Activated CD8-positive, alpha-beta T cell treated with anti-CD3 and anti-CD28 coated beads, Interleukin-2, amount 10 ng/mL, durations not matched to agents 7 days and 5 days (primary cell): ENCODE measurements at places on chromosomes 1 and 21. TPM values are rescaled to one million over a fixed set of nuclear protein-coding genes. Genes with fewer than 3 reads are reported as not detected.
A peak's percentile ranks its signal among the peaks of the same experiment; 100 is the strongest.

DNA sequence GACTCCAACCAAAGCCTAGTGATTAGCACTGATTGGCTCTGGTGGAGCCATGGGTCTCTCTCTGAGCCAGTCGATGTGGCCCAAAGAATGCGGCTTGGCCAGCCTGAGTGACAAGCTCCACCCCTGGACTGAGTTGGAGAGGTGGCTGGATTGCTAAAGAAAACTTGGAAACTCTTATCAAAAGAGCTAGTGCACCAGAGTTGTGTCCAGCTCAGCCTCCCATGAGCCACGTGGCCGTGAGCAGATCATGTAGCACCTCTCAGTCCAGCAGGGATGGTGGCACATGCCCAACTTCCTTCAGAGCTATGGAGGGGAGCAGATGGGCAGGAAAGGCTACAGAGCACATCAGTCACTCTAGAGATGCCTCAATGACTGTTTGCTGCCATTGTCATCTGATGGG lies 142.8 kb upstream of the VAMP3 start:
- no peaks in the 10 kb centered on the region for H3K36me3 ChIP-seq
- H3K27ac ChIP-seq: no peak overlapping the region
- peaks cover 2% of the 10 kb centered on the region for H3K27me3 ChIP-seq

- H3K36me3 ChIP-seq: no peaks in the 10 kb centered on the region
- H3K27ac ChIP-seq: no peak overlapping the region
- DNase-seq: peak; percentile 67
- no peak overlapping the region for H3K4me3 ChIP-seq
- no peaks in the 10 kb centered on the region for H3K4me1 ChIP-seq
- peaks cover 18% of the 10 kb centered on the region for H3K27me3 ChIP-seq
These were observed 68.7 kb upstream of the LRIF1 start for GRCh38 chr1:111032295-111032897.

DNA sequence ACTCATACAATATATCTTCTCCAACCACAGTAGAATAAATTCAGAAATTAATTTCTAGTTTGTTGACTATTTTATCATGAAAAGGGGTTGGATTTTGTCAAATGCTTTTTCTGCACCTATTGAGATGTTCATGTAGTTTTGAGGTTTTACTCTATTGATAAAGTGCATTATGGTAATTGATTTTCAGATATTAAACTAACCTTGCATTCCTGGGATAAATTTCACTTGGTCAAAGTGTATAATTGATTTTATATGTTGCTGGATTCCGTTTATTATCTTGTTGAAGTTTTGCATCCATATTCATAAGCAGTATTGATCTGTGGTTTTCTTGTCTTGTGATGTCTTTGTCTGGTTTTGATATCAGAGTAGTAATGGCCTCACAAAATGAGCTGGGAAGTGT lies 34.4 kb upstream of the HYI start:
- peaks cover 2% of the 10 kb centered on the region for H3K27me3 ChIP-seq
- no peaks in the 10 kb centered on the region for H3K4me1 ChIP-seq
- no peak overlapping the region for H3K27ac ChIP-seq
- H3K36me3 ChIP-seq: no peaks in the 10 kb centered on the region
- no peak overlapping the region for H3K4me3 ChIP-seq
- no peak for DNase-seq

DNA sequence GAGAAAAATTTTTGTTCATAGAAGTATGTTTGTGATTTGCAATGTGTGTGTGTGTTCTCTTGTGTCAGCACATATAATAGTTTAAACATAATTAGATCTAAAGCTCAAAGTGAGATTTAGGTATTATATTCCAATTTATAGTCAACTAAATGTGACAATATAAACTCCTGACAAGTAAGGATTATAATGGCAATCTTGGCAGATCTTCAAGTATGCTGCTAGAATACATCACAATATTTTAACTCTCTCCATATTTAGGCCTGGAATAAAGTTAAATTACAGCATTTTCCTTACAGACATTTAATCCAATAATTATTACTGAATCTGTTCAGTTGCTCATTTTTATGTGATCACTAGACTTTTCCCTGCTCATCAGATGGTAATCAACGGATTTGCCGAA lies 65.8 kb downstream of the LYPLAL1 start:
- no peaks in the 10 kb centered on the region for H3K27me3 ChIP-seq
- H3K4me3 ChIP-seq: no peak overlapping the region
- H3K27ac ChIP-seq: no peak overlapping the region
- H3K36me3 ChIP-seq: no peaks in the 10 kb centered on the region

DNA sequence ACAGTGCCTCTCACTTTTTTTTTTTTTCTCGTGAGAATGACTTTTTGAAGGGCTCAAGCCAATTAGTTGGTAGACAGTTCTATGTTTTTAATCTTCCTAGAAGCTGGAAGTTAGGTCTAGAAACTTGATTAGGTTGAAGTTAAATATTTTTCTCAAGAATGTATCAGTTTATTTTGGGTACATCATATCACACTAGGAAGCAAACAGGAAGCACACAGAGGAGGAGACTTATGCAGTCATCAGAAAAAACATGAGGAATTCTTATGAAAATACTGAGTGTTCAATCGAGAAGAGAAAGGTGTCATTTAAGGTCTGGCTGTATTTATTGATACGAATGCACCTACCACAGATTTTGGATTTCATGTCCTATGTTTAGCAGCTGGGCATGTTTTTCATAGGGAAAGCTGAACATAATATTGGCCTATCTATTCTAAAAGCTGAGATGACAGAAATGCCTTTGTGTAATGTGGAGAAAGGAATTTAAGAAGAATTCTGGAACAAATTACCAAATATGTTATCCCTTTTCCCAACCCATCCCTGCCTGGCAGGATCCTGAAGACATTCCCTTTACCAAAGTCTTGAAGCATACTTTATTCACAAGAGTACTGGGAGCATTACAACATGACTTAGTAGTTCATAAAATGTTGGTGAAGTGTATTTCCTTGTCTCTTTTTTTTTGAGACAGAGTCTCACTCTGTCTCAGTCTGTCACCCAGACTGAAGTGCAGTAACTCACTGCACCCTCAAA lies 17.5 kb upstream of the ZFP69B start:
- H3K4me3 ChIP-seq: no peak overlapping the region
- H3K36me3 ChIP-seq: peaks cover 7% of the 10 kb centered on the region
- no peaks in the 10 kb centered on the region for H3K27me3 ChIP-seq
- no peak for DNase-seq
- H3K4me1 ChIP-seq: no peaks in the 10 kb centered on the region

- no peak overlapping the region for H3K27ac ChIP-seq
- peaks cover 8% of the 10 kb centered on the region for H3K4me1 ChIP-seq
- no peaks in the 10 kb centered on the region for H3K36me3 ChIP-seq
- H3K4me3 ChIP-seq: no peak overlapping the region
These were observed 43.2 kb downstream of the KIF26B start for GRCh38 chr1:245197911-245198379.

DNA sequence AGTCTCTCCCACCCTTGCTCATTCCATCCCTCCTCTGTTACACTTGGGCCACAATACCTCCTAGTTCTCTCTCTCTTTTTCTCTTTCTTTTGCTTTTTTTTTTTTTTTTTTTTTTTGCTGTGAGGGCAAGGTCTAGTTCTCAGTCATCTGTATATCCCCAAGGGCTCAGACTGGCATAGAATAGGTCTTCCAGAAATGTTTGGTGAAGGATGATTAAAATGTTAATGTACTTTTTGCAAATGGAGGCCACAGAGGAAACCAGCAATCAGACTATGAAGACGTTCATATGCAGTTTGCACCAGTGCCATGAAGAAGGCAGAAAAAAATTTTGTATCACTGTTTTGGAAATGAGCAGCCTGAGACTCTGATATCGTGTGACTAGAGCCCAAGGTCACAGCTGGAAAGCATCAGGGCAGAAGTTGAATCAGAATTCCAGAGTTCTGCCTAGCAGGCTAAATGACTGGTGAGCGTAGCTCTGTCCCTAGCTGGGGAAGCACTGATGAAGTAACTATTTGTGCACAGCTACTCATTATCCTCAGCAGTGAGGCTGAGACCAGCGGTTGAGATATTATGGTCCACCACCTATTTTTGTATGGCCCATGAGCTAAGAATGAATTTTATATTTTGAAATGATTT lies 186.5 kb downstream of the TGFBR3 start:
- H3K36me3 ChIP-seq: peaks cover 17% of the 10 kb centered on the region
- no peak for DNase-seq
- H3K27me3 ChIP-seq: peaks cover 2% of the 10 kb centered on the region
- no peak overlapping the region for H3K4me3 ChIP-seq

DNA sequence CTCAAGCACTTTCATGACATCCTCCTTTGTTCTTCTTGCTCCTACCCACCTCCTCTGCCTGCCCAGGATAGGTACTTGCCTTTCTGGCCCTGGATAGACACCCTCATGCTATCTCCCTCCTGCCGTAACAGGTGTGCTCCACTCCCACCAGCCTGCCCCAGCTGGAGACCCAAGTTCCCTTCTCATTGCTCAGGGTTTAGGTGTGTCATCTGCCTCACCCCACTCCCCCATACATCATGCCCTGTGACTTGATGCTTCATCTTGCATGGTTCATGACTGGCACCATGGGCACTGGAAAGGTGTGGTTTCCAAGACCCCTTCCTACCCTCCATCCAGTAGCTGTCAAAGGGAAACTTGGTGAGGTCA lies 5.9 kb downstream of the RHEX start:
- no peaks in the 10 kb centered on the region for H3K36me3 ChIP-seq
- no peak overlapping the region for H3K4me3 ChIP-seq
- peaks cover 23% of the 10 kb centered on the region for H3K27me3 ChIP-seq
- DNase-seq: no peak
- H3K4me1 ChIP-seq: no peaks in the 10 kb centered on the region

GRCh38 chr1:207972337-207972736 lies 61.4 kb upstream of the CD34 start:
- no peaks in the 10 kb centered on the region for H3K36me3 ChIP-seq
- no peak overlapping the region for H3K4me3 ChIP-seq
- no peak overlapping the region for H3K27ac ChIP-seq
- no peaks in the 10 kb centered on the region for H3K4me1 ChIP-seq
- no peak for DNase-seq
- peaks cover 34% of the 10 kb centered on the region for H3K27me3 ChIP-seq

DNA sequence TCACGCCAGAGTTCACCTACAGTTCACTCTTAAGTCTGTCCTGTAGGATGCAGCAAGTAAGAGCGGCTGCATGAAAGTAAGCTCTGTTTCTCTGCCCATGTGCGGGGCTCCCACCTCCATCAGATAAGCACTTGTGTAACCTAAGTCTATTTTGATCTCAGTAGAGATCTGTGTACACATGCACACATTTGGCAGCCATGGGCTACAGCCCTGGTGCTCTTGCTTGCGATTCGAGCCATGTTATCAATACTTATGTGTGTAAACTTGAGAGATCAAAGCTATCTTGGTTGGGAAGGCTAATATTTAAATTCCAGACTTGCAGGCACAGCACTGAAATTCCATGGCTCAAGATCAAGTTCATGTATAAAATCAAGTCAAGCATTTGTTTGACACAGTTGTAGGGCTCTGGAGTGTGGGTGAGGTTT lies 244.7 kb upstream of the FGGY start:
- H3K4me3 ChIP-seq: no peak overlapping the region
- peaks cover 12% of the 10 kb centered on the region for H3K4me1 ChIP-seq
- no peaks in the 10 kb centered on the region for H3K27me3 ChIP-seq
- H3K27ac ChIP-seq: no peak overlapping the region
- H3K36me3 ChIP-seq: peaks cover 8% of the 10 kb centered on the region

- H3K36me3 ChIP-seq: no peaks in the 10 kb centered on the region
- peaks cover 8% of the 10 kb centered on the region for H3K4me1 ChIP-seq
- DNase-seq: no peak
These were observed 37.0 kb downstream of the KCNJ15 start for GRCh38 chr21:38293765-38294164.

GRCh38 chr1:53579221-53580008 lies 120.2 kb downstream of the DMRTB1 start:
- no peak overlapping the region for H3K4me3 ChIP-seq
- H3K27ac ChIP-seq: no peak overlapping the region
- DNase-seq: no peak

- no peak overlapping the region for H3K4me3 ChIP-seq
- no peaks in the 10 kb centered on the region for H3K27me3 ChIP-seq
- DNase-seq: no peak
These were observed 489.3 kb upstream of the RUNX1 start for GRCh38 chr21:35538386-35538785.

DNA sequence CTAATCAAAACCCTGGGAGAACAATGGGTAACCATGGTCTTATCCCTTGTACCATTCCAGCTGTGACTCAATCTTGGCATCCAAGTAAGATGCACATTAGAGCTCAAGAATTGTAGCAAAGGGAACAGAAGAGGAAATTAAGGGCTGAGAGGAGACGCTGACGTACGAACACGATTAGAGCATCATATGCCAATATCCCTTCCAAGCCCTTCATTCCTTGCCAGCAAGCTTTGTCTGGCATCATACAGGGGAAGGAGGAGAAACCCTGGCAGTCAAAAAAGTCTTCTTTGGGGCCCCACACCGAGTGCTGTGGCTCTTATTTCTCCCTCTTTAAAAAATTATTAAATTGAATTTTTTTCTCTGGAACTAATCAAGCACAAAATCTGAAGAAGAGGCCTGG lies 120.9 kb downstream of the ASTN1 start:
- H3K27me3 ChIP-seq: no peaks in the 10 kb centered on the region
- H3K4me1 ChIP-seq: no peaks in the 10 kb centered on the region
- no peak overlapping the region for H3K4me3 ChIP-seq
- H3K36me3 ChIP-seq: no peaks in the 10 kb centered on the region

DNA sequence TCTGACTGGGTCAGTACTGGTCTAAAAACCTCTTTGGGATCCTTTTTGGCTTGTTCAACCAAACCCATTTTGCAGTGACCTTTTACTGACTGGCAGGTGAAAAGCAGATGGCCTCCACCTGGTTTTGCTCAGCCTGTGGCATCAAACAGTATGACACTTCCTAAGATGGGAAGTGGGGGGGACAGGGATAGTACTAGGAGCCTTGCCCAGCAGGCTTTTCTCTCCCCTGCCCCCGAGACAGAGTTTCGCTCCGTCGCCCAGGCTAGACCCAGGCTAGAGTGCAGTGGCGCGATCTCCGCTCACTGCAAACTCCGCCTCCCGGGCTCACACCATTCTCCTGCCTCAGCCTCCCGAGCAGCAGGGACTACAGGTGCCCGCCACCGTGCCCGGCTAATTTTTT lies 18.3 kb downstream of the INTS3 start:
- peaks cover 17% of the 10 kb centered on the region for H3K4me1 ChIP-seq
- H3K27ac ChIP-seq: no peak overlapping the region
- H3K36me3 ChIP-seq: peaks cover 64% of the 10 kb centered on the region
- DNase-seq: no peak
- no peaks in the 10 kb centered on the region for H3K27me3 ChIP-seq

DNA sequence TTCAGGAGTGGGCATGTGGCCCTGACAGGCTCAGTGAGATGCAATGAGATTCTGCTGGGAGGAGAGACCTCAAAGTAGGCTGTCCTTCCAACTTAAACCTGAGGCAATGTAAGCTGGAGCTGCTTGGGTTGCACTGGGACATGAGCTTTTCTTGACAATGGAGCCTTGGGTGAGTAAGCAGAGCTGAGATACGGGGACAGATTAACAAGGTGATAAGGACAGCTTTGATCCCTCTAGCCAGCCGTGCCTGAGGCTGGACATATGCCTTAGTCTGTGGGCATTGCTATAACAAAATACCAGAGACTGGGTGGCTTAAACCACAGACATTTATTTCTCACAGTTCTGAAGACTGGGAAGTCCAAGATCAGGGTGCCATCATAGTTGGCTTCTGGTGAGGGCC lies 18.3 kb upstream of the NGF start:
- H3K27me3 ChIP-seq: no peaks in the 10 kb centered on the region
- H3K4me3 ChIP-seq: no peak overlapping the region
- no peaks in the 10 kb centered on the region for H3K4me1 ChIP-seq
- H3K27ac ChIP-seq: no peak overlapping the region

Gene FCRL2
- not detected for total RNA-seq

Gene SLC45A3
- 0.21 TPM for total RNA-seq

Gene TRAF5
- 64.4 TPM for total RNA-seq

Gene TRIM17
- 4.0 TPM for total RNA-seq

Gene KCNT2
- not detected for total RNA-seq

Gene ZCCHC17
- total RNA-seq: 25.9 TPM

Gene HTR6
- not detected for total RNA-seq
